ENCODE measurements at places on chromosomes 11 and 22.
A peak's percentile ranks its signal among the peaks of the same experiment; 100 is the strongest.

- DNase-seq: no peak
These were observed 6.0 kb upstream of the XKR3 start for GRCh38 chr22:16831257-16831656.

DNA sequence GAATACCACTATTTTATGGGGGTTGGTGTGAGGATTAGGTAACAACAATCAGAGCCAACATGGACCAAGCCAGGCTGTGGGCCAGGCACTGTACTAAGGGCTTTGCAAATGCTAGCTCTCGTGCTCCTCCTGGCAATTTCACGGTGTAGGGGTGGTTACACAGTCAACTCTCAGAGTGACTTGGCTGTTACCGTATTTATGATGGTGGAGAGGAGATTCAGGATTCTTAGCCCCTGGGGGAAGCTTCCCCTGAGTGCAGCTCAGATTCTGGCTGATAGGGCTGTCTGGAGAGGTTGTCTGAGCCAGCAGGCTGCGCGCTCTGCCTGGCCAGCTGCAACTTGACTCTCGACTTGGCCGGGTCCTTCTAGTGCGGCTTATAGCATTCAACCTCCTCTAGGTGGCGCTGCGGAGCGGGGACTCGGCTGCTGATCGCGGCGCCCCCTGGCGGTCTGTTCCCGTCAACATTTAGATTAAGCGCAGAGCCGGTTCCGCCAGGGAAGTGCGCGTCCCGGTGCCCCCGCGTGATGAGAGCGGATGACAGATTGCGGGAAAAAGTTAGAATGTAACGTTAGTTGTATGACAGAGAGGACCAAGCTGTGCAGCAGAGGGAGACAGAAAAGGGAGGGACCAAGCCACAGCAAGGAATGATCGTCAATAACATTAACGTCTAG lies 4.5 kb upstream of the NCF4 start:
- DNase-seq: peak; percentile 98

GRCh38 chr11:115054570-115055538 lies 376.5 kb downstream of the NXPE2 start:
- DNase-seq: no peak

DNA sequence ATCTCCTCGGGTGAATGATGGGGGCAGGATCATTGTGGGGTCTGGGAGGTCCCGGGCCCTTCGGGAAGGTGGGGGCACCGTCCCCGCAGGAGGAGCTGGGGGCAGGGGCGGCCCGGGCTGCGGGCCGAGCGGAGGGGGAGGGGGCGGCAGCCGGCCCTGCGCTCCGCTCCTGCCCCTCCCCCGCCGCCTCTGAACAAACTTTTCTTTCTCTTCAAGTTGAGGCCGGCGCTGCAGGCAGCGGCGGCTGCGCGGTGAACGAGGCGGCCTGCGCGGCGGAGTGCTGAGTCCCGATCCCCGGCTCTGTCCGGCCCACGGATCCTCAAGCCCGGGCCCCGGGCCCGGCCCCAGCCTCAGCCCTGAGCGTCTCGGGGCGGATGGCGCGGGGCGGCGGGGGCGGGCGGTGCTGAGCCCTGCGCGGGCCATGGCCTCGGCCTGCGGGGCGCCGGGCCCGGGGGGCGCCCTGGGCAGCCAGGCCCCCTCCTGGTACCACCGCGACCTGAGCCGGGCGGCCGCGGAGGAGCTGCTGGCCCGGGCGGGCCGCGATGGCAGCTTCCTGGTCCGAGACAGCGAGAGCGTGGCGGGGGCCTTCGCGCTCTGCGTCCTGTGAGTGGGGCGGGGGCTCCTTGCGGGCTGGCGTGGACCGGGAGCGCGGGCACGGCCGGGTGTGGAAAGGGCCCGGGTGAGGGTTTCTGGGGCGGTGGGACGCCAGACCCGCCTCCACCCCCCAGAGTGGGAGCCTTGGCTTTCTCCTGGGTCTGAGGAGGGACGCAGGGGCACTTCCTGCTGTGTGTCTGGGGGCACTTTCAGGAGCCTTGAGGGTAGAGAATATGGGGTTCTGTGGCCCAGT lies at the start of gene INPPL1:
INPPL1 (plus strand) TSS at position 204 of the 847 bp plus-strand sequence; CDS start at position 422, 218 bp downstream.
- DNase-seq: peak; percentile 50

DNA sequence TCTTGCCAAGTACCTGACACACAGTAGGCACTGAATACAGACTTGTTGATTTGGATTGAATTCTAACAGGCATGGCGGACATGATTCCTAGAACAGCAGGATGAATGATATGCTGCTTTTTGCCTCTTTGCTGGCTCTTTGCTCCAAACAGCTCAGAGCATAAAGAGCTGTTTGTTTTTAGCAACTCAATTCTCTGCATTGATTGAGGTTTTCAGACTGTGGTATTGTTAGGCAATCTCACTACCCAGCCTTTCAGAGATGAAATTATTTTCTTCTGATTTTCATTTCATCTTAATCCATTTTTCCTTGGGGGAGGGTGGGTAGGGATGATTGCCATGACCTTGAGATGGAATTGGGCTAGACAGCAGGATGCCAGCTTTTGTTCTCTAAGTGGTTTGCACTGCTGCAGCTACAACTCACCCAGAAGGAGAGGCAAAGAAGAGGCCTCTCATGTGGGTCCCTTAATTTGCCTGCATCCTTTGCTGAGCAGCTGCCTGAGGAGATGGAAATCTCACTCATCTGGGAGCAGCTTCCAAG lies 20.5 kb downstream of the COA4 start:
- DNase-seq: no peak

DNA sequence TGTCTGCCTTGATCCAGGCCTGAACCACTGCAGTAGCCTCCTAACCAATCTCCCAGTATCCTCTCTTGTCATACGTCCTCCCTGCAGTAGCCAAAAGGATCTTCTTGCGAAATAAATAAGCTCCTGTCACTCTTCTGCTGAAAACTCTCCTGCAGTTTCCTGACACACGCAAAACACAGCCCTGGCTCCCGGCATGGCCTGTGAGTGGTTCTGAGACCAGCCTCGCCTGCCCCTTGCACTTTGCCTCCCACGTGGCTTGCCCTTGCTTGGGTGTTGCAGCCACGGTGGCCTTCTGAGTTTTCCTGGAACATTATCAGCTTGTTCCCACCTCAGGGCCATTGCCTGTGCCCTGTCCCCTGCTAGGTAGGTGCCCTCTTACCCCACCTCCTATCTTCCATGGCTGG lies 7.2 kb downstream of the ZC3H7B start:
- DNase-seq: no peak

DNA sequence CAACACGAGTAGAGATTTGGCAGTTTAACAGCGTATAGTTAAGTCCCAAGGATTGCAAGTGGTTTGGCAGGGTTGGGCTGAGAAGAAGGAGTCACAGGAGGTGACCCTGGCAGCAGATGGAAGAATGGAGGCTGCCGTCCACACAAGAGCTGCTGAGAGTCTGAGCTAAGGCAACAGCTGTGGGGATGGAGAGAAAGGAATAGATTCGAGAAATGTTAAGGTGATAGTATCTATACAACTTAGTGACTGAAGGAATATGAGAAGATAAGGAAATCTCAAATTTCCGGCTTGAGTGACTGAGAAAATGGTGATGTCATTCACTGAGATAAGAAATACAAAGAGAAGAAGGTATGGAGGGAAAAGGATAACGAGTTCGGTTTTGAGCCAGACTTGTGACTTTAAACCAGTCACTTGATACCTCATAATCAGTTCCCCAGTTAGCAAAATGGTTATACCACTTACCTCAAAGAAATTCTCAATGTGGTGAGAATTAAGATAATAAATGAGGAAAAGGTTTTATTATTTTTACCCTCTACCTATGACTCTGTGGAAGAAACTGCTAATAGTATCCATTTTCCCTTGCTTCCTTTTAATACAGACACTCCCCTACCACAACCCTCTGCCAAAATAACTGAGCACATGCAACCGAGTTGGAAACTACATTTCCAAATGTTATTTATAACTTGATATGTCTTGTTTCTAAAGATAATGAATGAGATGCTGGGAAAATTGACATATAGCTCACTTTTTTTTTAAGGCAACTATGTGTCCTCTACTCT lies 30.7 kb downstream of the FAM168A start:
- DNase-seq: no peak

GRCh38 chr11:111230122-111230465 lies 15.4 kb upstream of the POU2AF2 start:
- DNase-seq: no peak

DNA sequence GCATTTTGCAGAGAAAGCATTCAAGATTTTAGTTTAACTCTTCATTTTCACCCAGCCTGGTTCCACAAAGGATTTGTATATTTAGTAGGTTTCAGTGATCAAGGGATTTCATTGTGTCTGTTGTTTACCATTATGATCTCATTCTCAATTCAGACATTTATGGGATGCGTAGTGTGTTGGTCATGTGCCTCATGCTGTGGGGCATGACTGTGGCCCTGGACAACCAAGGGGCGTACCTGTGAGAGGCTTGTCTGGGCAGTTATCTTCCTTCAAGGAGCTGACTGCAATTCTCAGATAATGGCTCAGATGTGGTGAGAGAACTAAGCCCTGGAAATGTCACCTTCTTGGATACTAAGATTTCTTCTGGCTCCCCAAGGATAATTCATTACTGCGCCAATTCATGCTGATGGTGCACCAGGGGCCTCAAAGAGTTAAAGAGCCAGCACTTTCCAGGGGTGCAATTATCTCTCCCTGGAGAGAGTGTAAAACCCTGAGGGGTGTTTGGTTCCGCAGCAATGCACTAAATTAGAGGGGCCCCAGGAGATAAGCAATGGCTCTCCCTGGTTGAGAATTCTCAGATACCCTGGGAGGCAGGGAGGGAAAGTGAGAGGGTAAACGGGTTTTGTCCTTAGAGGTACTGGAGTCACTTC lies 32.2 kb downstream of the SLC6A5 start:
- DNase-seq: no peak

DNA sequence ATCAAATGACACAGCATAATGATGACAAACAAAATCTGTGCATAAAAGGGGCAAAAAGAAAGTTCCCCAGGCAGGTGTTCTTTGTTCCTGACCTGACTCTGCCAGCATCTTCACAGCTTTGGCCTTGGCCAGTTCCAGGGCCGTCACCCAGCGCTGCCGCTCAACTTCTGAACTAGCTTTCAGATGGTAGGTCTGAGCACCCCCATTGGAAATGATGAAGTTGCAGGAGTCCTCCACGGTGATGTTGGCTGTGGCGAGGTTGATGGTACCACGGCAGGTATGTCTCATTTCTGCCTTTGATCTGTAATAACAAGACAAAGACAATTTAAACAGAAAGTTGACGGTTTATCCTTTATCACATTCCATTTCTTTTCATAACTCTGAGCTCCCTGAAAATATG lies 5.3 kb downstream of the OSBP start:
- no peak for DNase-seq

Measured in suppressor macrophage treated with lipopolysaccharide for 1 hour (primary cell).